NCI-H524 (cell line): ENCODE measurements at places on chromosomes 3 and 15.

GRCh38 chr3:11944052-11944673 is 60.0 kb upstream of the SYN2 start:
- peak; percentile 9 for DNase-seq

DNA sequence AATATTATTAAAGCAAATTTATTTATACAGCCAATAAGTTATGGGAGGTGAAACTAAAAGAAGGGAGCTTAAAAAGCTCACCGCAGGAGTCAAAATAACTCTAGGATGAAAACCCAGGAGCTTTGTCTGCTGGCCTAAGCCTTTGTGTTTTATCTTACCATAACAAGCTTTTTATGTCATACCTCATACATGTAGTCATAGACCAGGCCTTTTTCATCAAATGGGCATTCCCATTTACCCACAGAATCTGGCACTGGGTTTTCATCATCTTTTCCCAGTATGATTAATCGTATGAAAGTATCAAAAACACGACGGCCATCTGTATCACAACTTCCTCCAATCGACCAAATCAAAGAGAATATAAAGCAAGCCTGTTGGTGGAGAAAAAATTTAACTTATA is 122.8 kb downstream of the DNAH12 start:
- DNase-seq: no peak

GRCh38 chr3:7340795-7341194 is 479.9 kb downstream of the GRM7 start:
- no peak for DNase-seq

- no peak for DNase-seq
These were observed 4.2 kb downstream of the KLHL40 start for GRCh38 chr3:42689421-42690014.

GRCh38 chr15:28888302-28888894 is 2.6 kb downstream of the APBA2 start:
- DNase-seq: no peak

- DNase-seq: no peak
These were observed 454.0 kb upstream of the ROBO2 start for GRCh38 chr3:76585794-76586392.

- no peak for DNase-seq
These were observed 231.3 kb upstream of the ARHGEF26 start for GRCh38 chr3:153889905-153890334.

DNA sequence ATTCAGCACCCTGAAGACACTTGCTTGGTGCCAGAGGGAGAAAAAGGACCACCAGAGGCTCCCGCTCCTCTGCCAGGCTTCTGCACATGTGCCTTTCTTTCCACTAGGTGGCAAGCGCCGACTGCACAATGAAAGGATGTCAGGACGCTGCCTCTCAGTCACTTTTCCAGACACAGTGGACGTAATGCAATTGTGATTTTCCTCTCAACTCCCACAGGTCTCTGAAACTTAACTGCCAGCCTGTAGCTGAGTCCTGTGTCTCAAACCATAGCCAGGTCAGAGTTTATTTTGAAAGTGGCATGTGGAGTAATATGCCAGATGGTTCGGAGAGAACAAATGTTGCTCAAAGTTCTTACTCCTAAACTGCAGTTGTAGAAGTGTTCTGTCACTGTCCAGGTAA is 162.9 kb downstream of the ITPR1 start:
- DNase-seq: peak; percentile 20

- no peak for DNase-seq
These were observed 12.3 kb downstream of the CA12 start for GRCh38 chr15:63369296-63369695.

DNA sequence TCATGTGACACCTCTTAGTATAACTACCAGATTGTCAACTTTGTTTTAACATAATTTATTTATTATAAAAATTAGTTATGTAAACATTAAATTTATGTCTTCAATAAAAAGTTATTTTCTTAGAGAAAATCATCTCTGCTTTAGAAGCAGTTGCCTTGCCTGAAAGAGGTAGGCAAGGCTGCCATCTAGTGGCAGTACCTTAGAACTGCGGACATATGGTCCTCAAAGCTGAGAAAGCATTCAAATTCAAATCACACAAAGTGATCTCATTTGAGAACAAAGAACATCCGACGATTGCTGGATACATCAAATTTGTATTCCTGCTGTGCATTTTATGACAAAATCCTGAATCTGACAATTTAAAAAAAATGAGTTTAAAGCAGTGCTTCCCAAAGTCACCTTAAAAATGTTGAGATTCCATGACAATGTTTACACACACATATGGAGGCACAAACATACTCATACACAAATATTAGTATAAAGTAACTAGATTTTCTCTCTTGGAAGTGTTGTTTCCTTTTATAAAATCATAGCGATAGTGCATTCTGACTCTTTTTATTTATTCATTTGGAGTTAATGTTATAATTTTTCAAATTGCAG is 617.4 kb downstream of the CADM2 start:
- peak; percentile 38 for DNase-seq

GRCh38 chr3:46469680-46470357 is 5.1 kb upstream of the LTF start:
- DNase-seq: no peak

DNA sequence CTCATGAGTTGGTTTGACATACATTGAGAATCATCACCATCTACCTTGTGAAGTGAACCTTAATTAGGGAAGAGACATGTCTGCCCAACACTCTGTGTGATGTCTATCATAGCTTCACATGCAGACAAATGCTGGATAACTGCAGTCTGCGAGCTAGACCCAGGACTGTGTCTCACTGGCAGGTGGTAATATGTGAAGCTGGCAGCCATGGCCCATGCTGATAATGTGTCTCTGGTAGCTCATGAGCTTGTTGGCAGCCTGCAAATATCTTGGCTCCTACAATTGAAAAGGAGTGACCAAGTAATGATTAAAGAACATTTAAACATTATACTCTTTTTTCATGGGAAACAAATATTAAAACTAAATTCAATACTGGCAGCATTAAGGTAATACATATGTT is 234.8 kb downstream of the CHST2 start:
- no peak for DNase-seq

- no peak for DNase-seq
These were observed 9.8 kb downstream of the RPL15 start for GRCh38 chr3:23926736-23927135.

DNA sequence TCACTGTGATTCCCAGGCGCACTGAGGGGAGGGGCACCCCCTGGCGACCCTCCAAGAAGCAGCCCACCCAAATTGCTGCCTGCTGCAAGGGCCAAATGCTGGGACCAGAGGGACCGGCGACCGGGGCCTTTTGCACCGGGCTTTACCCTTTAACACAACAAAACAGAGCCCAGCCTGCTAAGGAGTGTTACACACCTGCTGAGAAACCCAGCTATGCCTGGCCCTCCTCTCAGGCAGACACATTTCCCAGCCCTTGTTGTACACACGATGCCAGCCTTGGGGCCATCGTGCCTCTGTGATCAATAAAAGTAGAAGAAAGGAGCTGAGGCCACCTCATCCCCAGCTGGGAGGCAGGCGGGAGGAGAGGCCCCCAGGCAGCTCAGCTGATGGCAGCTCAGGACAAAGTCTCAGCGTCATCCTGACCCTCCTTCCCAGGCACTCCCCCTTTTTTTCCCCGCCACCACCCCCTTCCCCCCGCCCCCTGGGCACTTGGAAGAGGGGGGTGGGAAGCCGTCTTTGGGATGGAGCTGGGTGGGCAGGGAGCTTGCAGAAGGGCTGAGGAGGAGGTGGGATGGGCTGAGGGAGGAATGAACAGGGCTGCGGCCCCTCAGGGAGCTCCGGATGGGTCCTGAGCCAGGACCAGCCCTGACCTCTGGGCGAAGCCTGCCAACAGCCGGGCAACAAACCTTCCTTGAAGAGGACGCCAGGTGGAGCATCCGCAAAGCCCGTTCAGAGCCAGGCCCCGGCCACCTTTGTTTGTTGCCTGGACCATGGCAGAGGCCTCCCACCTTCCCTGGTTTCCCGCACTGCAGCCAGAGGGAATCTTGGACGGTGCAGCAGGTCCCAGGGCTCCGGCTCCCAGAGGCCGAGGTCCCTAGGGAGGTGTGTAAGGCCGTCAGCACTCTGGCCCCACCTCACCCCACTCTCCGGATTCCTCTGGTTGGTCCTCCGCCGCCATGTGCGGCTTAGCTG is 45.9 kb upstream of the SEC61A1 start:
- DNase-seq: no peak

DNA sequence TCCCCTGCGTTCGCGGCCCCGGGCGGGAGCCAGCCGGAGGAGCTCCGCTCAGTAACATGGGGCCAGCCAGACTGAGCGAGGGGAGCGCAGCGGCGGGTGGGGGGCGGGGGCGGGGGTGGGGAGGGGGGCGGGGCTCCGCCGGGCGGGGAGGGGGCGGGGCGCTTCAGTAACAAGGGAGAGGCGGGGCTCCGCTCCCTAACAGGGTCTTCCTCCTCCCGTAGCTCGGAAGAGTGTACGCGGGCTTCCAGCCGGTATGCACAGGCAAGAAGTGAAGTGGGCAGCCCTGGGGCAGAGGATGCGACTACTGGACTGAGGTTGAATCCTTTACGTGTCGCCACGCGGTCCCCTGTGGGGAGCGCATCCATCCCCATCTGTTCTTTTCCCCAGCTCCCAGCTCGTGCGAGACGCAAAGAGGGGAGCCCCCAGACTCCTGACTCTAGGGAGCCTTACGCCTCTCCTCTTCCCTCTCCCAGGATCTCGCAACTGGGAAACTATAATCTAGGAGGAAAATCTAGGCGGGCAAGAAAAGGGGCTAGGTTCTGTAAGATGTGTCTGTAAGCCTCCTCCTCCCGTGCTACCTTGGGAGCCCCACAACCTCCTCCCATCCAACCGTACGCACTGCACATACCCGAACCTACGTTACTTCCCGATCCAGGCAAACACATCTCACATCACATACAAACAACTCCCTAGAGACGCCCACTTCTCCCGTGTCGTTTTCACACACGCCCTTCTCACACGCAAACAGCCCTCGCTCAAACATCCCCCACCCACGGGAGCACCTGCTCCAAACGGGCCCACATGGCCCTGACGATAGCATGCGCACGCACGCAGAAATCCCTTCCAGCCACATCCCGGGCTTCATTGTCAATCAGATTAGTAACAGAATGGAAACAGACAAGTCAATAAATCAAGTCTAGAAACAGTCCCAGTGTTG is at the start of gene SHF:
Gene SHF (minus strand): TSS at position 73 of the 937 bp plus-strand sequence. CDS start 15 bp downstream, at position 58.
- peak; percentile 86 for DNase-seq
